ENCODE measurements at places on chromosomes 5 and 9. TPM values are rescaled to one million over a fixed set of nuclear protein-coding genes. Genes with fewer than 3 reads are reported as not detected.
A peak's percentile ranks its signal among the peaks of the same experiment; 100 is the strongest.

DNA sequence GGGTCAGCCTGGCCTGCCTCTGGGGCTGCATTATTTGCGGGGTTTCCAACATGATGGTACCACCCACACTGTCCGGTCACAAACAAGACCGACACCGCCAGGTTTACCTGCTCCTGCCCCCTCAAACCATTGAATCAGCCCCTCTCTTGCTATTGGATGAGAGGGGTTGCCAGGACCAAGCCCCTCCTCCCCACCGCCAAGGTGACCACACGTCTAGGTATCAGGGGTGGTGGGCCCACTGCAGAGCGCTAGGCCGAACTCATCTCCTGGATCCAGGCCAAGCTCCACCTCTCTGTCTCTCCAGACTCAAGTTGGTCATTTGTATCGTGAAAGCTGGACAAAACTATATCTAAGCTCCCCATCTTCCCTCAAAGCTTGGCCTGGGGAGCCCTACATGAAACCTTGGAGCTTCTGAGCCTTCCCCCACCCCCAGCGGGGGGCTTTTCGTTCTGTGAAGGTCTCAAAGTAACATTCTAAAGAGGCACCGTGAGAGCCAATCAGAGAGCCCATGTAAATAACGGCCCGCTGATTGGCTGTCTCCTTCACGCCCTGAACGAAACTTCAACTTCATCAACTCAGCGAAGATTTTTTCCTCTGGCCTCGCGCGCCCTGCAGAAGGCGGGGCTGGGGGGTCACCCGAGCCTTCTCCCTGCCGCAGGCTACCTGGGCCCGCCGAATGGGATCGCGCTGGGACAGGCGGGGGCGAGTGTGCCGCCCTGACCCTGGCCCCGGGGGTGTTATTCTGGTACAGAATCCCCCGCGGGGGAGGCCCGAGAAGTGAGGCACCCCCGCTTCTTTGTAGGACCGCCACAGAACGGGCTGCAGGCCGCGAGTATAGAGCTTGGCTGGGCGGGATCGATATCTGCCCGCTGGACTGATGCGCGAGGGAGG is 49.6 kb upstream of the PSD2 start:
- peak; percentile 99 for DNase-seq

GRCh38 chr9:130937146-130938076 is 1.6 kb downstream of the FIBCD1 start:
- DNase-seq, result no peak

The CCL27 gene
- not detected for total RNA-seq

- no peak for DNase-seq
Observed at GRCh38 chr5:27797220-27797619, 758.8 kb upstream of the CDH9 start.

DNA sequence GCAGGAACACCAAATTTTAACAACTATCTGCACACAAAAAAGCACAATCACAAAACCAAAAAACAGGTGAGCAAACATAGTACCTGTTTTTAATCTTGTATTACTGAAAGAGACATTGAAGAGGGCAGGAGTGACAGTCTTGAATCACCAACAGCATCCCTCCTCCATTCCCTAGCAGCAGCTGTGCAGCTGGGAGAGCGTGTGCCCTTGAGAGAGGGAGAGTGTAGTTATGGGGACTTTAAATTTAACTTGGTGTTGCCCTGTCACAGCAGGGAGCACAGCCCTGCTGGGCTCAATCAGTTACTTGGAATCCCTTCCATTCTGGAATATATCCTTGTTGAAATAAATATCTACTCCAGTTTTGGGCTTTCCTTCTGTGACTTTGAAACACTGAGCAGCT is 1938.7 kb upstream of the NUDT12 start:
- no peak for DNase-seq

- no peak for DNase-seq
Observed at GRCh38 chr5:139407517-139407916, 3.6 kb upstream of the SPATA24 start.

DNA sequence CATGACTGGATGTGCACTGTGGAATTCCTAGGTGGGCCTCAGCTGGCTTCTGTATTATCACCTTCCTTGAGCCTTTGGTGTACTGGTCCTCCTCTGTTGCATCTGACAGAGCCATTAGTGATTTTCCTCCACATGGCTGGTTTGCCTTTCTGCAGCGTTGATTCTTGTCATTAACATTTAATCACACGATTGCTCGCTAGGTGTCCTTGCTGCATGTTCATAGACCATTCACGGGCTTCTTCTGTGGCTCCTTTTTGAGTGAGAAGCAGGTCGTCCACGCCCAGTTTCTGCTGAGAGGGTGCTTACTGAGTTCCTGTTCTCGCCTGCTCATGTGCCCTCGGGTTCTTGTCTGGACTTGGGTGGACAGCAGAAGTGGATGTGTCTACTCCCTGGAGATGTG is 29.3 kb downstream of the ADAMTS16 start:
- no peak for DNase-seq

The SLC36A2 gene
- not detected for total RNA-seq

DNA sequence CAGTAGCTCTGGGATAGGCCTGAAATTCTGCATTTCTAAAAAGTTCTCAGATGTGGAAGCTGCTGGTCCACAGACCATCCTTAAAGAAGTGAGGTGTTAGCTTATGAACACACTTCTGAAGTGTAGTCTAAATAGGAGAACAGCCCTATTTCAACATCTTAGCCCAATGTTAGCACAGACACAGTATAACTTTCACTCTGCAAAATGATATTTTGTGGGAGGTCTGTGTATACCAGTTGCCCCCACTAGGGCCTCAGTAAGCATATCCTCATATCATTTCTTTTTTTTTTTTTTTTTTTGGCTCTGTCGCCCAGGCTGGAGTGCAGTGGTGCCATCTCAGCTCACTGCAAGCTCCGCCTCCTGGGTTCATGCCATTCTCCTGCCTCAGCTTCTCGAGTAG is 7.5 kb upstream of the HABP4 start:
- no peak for DNase-seq

DNA sequence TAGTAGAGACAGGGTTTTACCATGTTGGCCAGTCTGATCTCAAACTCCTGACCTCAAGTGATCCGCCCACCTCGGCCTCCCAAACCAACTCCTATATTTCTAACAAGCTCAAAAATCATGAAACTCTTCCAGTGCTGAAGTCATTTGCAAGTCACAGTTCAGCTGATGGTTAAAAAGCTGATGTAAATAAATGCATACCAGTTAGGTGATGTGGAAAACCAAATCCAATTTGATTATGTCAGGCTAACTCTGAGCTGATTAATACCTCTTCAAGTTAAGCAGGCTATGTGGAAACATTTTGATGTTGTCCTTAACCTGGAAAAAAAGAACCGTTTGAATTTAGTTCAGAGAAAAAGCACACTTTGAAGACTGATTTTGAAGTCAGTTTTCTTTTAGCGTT is 51.0 kb downstream of the TMEM252 start:
- no peak for DNase-seq

GRCh38 chr5:172602783-172603231 is 38.3 kb upstream of the NEURL1B start:
- no peak for DNase-seq

The PCDHA1 gene
- total RNA-seq, result 3.2 TPM

- peak; percentile 66 for DNase-seq
Observed at GRCh38 chr9:21252721-21253547, 13.1 kb upstream of the IFNA14 start.

The GABRA1 gene
- total RNA-seq, result 0.16 TPM

DNA sequence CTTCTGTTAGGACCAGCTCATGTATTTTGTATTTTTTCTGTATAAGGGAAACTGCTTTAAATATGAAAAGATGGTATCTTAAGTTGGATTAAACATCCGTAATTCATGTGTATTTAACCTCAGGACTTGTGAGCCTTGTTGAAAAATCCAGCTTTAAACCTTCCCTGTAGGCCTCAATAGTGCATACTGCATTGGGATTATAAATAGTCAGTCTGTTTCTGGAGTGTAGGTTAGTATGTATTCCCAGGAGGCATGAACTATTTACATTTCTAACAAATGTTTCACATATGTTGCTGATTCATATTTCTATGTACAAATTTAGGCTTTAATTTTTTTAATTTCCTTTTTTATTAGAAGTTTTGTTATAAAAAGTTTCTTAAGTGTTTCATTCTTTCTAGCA is 137.9 kb upstream of the GRHPR start:
- DNase-seq, result no peak

The SLC6A18 gene
- total RNA-seq, result not detected

The STK10 gene
- 19.6 TPM for total RNA-seq

DNA sequence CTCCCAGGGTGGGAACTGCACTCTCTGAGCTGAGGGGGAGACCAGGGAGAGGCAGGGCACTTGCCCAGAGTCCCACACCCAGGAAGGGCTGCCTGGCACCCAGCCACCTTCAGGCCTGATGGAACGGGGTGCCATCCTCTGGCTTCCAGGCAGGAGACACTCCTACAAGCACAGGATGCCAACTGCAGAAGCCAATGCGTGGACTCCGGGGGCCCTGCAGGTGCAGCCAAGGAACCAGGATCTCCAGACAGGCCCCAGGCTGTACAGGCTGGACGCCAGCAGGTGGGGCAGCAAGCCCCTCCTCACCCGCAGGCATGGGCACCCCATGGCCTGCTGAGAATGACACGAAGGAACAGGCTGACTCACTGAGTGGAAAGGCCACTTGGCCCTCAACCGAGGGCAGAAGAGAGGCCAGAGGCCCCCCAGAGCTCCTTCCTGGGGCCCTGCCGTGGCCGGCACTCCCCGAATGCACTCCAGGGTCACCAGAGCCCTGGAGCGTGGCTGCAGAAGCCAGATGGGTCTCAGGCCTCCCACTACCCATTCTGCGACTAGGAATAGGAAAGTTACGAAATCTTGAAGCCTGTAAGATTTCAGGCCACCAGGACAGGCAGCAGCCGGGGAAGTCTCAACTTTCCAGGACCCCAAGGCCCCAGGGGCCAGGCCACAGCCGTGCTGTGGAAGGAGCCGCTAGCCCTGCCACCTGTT is 15.7 kb downstream of the NACC2 start:
- DNase-seq, result no peak

GRCh38 chr5:149129181-149129580 is 12.1 kb upstream of the ABLIM3 start:
- no peak for DNase-seq

DNA sequence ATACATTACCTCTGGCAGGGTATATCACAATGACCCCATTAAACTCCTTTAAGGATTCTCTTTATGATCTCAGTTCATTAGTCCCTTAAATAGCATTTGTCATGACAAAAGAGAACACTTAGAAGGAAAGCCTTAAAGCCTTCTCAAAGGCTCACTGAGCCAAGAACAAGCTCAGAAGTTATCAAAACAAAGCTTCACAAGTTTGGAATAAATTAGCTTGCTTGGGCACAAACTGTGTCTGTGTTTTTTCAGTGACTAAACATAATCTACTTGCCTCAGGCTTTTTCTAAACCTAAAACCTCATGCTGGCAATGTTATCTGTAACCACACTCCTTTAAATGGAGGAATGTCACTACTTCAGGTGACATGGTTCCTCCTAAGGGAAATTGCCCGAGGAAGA is 1114.9 kb upstream of the C9orf72 start:
- DNase-seq, result peak; percentile 54

GRCh38 chr5:169735913-169736312 is 98.8 kb downstream of the DOCK2 start:
- DNase-seq, result no peak

GRCh38 chr5:60568646-60569045 is 131.3 kb downstream of the DEPDC1B start:
- peak; percentile 16 for DNase-seq
